ENCODE measurements at places on chromosomes 16 and 17.

DNA sequence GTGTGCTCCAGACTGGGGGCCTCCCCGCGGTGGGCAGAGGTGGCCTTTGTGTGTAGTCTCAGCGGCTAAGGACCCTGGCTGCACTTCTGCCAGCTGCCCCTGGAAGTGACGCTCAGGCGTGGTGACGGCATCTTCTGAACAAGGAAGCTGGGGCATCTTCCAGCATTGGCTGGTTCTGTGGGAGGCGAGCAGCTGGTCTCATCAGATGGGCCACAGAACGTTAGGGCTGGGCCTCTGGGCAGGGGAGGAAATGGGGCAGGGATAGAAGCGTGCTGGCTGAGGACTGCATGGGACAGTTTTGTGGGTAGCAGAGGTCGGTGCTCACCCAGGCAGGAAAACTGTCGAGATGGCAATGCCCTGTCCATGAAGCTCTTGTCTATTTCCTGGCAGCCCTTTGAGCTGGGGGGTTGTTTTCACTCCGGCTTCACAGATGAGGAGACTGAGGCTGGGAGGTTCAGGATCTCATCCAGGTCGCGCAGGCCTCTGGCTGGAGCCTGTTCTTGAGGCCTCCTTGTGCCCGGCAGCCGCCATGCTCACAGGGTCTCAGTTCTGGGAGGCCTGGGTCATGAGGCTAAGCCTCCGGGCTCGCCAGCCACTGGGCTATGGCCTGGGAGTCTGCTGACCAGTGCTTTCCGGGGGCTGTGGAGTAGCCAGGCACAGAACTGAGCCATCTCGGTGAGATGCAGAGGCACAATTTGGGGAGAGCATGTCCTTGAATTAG, 16.3 kb downstream of the IRF8 start:
- DNase-seq: no peak

DNA sequence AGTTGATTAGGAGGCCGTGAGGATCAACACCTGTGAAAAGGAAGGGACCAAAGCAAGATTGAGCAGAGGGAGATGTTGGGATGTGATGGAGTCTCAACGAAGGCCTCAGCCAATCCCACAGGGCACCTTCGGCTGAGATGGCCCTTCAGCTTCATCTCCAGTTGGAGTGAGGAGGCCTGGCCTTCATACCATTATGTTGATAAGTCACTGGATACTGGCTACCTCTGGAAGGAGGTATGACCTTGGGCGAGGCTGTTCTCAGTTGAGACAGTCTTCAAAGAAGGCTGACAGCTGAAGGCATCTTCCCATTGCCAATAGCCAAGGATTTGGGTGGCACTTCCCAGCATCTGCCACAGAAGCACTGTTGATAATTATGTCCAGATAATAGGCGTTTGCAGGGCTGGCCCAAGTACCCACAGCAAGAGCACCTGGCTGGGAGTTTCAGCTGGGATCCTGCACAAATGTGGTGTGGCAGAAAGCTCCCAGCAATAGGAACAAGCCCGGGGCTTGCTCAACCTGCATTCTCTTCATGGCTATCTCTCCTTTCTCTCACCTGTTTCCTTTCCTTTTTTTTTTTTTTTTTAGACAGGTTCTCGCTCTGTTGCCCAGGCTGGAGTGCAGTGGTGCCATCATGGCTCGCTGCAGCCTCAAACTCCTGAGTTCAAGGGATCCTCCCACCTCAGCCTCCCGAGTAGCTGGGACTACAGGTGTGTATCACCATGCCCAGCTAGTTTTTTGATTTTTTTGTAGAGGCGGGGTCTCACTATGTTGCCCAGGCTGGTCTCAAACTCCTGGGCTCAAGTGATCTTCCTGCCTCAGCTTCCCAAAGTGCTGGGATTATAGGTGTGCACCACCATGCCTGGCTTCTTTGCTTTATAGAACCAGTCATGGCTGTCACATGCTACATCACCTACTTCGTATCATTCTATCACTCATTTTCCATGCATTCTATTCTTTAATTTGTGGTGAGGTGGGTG, 18.2 kb upstream of the MAP3K14 start:
- no peak for DNase-seq

DNA sequence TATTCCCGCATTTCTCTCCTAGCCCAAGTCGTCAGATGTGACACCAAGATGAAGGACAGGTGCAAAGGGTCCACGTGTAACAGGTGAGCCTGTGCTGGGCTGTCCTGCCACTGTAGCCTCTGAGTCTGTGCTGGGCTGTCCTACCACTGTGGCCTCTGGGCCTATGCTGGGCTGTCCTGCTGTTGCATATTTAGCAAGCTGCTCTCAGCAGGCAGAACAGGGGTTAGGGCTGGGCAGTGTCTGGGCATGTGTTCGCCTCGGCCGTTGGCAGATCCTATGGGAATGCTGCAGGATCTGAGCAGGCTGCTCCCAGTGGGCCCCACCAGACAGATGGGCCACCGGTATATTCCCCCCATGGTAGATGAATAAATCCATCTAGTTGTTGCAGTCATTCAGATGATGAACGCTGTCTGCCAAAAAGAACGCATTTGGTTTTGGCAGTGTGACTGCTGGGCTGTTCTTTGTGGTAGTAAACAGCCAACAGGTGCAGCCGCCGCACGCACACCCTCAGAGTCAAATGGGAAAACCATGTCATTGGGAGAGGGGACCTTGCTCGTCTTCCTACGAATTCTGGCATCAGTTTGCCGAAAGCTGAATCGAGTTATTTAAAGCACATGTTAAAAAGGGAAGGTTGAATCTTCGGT, 49.2 kb downstream of the CRISPLD2 start:
- no peak for DNase-seq

GRCh38 chr16:83532634-83533033, 275.1 kb upstream of the HSBP1 start:
- no peak for DNase-seq

GRCh38 chr16:363766-364490, 6.4 kb downstream of the MRPL28 start:
- no peak for DNase-seq

- no peak for DNase-seq
Measured at GRCh38 chr17:48800626-48801217, 16.3 kb downstream of the TTLL6 start.

- DNase-seq: no peak
Measured at GRCh38 chr16:56982695-56983094, 6.7 kb upstream of the NLRC5 start.

- no peak for DNase-seq
Measured at GRCh38 chr17:57363998-57364643, 107.8 kb downstream of the MSI2 start.

DNA sequence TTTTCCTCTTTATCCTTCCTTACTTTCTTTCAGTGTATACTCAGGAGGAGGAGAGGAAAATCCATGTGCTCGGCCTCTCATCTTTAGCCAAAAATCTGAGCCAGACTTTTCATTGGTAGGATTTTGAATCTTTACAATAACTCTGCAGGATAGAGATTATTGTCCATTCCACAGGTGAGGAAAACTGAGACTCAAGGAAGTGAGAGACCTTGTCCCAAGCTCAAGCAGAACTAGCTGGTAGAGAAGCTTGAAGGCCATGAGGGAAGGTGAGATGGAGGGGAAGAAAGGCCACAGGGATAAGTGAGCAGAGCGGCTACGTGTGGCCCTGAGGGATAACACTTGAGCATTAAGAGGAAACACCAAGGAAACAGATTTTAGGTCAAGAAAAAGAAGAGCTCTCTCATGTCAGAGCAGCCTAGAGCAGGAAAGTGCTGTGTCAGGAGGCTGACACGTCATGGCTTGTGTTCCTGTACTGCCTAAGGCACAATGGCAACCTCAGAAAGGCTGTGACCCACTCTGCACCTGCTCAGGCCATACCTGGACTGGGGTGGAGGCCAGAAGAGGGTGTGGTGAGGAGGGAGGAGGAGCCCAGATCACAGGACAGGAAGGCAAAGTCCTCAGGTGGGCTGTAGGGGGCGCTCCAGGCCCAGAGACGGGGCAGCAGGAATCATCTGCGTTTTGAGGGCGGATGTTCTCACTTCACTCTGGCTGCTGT, 11.9 kb downstream of the MT4 start:
- peak; percentile 83 for DNase-seq

DNA sequence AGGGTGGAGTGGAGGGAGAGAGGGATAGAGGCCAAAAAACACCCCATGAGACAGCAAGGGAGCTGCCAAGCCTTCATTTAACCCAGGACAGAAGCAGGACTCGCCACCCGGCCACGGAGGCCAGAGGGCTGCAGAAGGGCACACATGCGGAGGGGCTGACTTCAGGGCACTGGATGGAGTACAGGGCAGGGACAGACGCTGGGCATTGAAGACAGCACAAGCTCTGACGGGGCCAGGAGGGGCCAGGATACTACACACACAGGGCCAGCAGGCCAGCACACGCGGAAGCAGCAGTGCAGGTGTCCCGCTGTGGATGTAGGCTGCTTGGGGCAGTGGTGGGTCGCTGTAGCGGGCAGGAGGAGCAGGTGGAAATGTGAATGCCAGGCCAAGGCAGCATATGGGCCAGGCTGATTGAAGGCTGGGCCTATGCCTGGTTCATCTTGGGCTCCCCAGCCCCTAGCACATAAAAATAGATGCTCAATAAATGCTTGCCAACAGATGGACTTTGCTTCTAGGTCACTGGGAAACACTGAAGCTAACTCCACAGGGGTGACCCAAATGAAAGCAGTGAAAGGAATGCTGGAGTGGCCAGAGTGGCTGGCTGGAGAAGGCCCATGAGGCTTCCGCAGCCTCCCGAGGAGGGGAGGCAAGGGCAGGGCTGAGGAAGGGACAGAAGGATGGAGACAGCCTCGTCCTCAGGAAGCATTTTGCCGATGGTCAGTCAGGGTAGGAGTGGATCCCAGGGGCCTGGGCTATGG, 61.6 kb downstream of the GNA13 start:
- no peak for DNase-seq

DNA sequence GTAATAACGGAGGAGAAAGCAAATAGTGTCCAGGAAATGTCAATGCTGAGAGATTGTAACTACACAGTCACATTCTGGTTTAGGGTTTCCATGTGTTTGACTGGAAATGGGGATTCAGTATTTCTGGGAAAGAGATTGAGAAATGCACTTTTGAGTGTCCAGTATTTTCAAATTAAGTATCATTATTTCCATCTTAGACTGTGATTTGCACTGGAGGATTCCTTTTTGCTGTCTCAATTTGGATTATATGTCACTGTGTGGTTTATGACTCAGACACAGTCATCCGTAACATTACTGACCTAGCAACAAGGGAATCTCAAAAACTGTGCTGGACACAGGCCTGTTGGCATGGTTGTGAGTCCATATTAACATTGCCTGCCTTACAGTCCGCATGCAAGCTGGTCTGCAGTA, 681.4 kb downstream of the CDH11 start:
- no peak for DNase-seq

DNA sequence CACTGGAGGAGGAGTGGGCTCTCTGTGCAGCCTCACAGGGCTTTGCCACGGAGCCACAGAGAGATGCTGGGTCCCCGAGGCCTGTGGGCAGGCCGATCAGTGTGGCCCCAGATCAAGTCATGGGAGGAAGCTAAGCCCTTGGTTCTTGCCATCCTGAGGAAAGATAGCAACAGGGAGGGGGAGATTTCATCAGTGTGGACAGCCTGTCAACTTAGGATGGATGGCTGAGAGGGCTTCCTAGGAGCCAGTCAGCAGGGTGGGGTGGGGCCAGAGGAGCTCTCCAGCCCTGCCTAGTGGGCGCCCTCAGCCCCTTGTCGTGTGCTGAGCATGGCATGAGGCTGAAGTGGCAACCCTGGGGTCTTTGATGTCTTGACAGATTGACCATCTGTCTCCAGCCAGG, 3.9 kb downstream of the NXPH3 start:
- DNase-seq: no peak

- DNase-seq: no peak
Measured at GRCh38 chr16:16821261-16821660, 442.3 kb downstream of the NPIPA7 start.

GRCh38 chr16:1823821-1824220, 2.8 kb downstream of the HAGH start:
- DNase-seq: no peak

DNA sequence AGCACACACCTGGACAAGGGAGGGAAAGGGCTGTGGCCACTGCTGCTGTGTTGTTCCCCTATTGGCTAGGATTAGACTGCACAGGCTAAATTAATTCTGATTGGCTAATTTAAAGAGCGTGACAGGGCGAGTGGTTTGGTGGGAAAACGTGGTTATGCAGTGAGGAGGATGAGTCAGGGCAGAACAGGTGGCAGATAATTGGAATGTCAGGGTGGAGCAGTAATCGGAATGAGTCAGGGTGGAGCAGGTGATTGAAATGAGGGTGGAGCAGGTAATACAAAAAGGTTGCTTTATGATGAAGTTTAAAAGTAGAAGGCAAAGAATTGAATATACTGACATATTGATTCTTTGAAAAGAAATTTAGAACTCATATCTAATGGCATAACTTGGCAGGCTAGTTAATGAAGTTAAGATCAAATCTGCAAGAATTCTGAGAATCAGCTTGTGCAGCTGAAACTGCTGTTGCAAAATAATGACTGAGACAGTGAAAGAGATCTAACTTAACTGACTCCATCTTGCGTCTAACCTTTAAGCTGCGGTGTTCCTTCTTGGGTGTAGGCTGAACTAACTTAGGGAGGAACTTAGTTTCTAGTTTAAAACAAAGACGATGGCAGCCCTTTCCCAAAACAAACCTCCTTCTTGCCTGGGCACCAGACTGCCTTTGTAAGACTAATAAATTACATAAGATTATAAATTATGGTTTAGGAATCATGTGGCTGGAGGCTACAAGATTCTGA, 174.3 kb downstream of the UTP18 start:
- no peak for DNase-seq

DNA sequence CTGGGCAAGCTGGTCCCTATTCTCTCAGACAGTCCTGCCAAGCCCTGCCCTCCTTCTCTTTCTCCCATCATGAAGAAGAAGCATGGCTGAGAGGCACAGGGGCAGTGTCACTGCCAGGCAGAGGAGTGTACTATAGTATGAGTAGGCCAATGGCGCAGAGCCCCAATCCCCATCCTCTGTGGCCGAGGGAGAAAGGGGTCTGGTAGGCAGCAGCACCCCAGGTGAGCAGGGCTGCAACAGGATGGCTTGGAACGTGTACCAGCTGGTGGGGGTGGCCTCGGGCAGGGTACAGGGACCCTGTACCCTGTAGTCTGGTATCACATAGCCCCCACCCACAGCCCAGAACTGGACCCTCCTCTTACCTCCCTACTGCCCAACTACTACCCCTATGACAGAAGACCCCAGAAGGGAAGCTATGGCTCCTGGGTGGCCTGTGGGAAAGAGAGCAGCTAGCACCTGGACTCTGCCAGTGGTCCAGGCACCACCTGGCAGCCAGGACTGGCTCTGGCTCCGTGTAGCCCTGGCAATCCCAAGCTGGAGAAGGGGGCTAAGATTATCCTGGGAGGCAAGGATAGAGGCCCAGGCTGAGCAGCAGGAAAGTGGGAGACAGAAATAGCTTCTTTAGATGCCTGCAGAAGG, 4.4 kb downstream of the SMARCD2 start:
- no peak for DNase-seq

DNA sequence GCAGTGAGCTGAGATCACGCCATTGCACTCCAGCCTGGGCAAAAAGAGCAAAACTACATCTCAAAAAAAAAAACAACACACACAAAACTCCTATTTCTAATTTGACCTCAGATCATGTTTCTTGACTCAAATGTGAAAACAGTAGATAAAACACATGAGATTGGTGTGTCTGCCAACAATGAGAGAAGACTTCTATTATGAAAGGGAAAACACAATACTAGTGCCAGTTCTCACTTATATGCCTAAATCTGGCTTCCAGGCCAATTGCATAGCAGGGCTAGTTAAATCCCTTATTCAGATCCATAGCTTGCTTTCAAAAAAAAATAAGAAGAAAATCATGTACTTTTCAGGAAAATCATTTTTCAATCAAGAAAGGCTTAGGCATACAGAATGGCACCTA, 39.4 kb downstream of the AP1G1 start:
- DNase-seq: no peak

GRCh38 chr17:35022536-35023063, 40.9 kb downstream of the RFFL start:
- DNase-seq: peak; percentile 68
